ENCODE measurements at places on chromosomes 6 and 20. TPM values are rescaled to one million over a fixed set of nuclear protein-coding genes. Genes with fewer than 3 reads are reported as not detected.

SMIM26 gene
- total RNA-seq, result 129 TPM

DEFB132 gene
- total RNA-seq, result 0.23 TPM

RGS17 gene
- total RNA-seq, result 14.0 TPM

SMOC2 gene
- total RNA-seq, result 31.4 TPM

TAF11 gene
- total RNA-seq, result 42.5 TPM

ENPP4 gene
- total RNA-seq, result 1.6 TPM

LRRN4 gene
- total RNA-seq, result 0.25 TPM

METTL24 gene
- 2.1 TPM for total RNA-seq

TMEM217 gene
- total RNA-seq, result 1.8 TPM

SCRT2 gene
- 0.66 TPM for total RNA-seq

SAPCD1 gene
- 1.3 TPM for total RNA-seq

DNA sequence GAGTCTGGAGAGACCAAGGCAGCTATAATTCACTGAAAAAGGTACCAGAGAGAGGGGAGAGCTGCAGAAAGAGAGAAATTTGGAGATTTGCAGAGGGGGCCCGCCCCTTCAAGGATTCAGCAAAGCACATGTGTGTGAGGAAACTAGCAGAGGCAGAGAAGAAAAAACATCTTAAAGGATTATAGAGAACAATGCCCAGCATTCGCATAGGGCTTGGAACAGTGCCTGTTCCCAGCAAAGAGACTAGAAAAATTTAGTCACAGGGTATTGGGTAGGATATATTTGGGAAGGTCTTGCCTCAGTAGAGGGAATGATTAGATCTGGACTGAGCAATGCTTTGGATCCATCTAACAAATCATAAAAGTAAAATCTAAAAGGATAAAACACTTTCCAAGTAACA is 44.0 kb downstream of the SRPK1 start:
- ATAC-seq, result no peak

- no peak for ATAC-seq
Observed at GRCh38 chr6:169271158-169271876, 17.7 kb upstream of the THBS2 start.

DNA sequence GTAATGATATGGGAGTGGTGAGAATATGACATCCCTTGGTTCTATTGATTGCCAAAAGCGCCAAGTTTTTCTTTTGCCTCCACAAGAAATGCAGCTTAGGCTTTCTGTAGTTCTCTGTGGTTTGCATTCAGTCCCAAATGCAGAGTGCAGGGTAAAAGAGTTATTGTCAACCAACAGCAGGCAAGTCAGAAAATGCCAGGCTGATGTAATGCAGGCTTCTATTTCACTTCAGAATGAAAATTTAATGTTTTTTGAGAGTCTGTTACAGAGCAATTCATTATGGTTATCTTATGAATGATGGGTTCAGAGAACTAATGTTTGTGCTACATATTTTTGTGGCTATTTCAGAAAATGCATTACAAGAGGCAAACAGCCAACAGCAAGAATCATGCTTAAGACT is 293.5 kb downstream of the CENPW start:
- peak; percentile 29 for ATAC-seq

- no peak for ATAC-seq
Observed at GRCh38 chr6:152201120-152201519, 393.6 kb downstream of the ESR1 start.

DNA sequence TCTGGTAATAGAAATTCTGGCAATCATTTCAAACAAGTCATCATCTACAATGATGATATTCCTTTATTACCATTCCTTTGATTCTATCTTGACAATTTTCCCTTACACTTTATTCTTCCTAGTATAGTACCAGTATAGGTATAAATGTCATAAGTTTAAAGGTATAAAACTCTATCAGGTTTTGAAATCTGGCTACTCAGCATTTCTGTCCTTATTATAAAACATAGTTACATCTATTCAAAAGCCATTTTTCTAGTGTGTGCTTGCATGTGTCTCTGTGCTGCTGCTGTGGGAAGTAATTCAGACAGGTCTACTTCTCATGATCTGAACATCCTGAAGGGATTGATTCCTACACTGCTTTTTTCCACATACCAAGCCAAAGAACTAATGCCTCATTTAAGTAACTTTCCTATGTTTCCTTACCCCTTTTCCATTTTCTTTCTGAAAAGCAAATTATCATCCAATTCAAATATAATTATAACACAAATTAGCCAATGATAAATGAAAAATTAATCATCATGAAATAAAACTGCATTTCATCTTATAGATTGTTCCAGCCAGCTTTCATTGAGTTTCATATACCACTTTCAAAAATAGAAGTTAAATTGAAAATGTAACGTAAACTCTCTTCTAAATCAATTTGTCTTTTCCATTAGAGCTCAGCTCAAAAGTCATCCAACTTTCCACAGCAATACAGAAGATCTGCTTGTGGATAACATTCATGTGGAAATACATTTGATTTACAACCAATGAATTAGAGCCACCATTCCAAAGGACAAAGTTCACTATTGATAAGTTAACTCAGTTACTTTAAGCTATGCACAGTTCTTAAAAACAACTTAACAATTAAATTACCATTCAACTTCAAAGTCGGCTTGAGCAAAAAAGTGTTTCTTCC is 35.9 kb downstream of the COL12A1 start:
- no peak for ATAC-seq

DNA sequence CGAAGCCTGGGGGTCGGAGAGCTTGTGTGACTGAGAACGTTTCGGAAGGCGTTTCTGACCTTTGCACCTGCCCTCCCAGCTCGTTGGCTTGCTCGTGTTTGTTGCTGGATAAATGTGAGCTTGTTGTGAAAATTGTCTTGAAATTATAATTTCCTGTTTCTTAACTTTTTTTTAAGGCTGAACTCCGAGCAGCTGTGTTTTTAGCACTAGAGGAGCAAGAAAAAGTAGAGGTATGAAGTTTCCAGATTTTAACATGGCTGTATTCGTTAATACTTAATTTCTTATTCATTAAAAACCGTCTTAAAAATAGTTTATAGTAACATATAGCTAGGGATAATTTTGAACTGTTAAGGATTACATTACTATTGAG is 672 bp downstream of the CEP43 start:
- no peak for ATAC-seq

- ATAC-seq, result no peak
Observed at GRCh38 chr20:58014628-58015315, 213.7 kb downstream of the ANKRD60 start.

DNA sequence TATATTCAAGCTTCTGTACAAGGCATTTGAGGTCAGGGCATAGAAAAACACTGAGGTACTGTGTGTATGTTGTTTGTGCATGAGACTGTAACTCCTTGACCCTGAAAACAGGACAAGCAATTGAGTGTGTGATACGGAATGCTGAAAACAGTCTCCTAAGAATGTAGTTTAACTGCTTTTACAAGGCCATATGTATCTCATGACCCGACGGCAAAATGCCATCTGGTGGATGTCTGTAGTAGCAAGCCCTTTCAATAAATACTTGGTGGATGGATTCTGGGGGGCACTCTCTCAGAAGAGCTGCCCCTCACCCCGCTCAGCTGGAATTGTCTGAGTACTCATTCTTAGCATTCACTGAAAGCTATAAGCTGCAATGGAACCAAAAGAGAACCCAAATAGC is 69.3 kb upstream of the EYS start:
- ATAC-seq, result no peak

DNA sequence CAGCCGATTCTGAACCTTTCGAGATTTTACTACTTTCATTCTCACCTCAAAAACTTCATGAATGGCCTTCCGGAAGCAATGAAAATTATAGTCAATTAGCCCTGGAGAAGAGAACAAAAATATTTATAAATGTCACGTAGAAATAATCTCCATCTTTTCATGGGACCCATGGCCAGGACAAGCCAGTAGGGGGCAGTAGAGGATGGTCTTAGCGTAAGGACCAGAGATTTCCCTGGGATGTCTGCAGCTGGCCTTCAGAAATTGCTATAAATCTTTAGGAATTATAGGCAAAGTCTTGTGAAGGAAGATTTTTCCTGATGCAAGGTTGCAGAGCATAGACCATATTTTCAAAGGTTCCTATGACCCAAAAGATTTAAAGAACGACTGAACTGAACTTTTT is 15.6 kb upstream of the UBE2J1 start:
- ATAC-seq, result peak; percentile 51

- no peak for ATAC-seq
Observed at GRCh38 chr6:79888587-79888986, 58.8 kb downstream of the ELOVL4 start.

GRCh38 chr6:118494091-118494490 is 54.0 kb upstream of the PLN start:
- no peak for ATAC-seq

GRCh38 chr6:105567140-105567539 is 164.3 kb upstream of the PREP start:
- no peak for ATAC-seq

DNA sequence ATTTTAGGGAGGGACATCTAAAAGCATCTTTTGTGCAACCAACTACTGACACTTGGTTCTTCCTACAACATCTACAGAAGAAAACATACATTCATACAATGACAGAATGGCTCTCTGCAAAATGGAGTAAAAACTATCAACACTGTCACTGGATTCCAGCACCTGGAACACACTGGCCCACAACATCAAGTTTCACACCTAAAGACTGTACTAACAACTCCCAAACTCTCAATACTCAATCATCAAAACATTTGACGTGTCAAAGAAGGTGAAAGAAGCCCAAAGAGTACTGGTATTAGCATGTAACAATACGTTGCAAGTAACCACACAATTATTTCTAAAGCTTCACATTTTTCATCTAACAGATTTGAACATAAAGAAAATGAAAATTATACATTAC is 2.1 kb downstream of the CPNE1 start:
- ATAC-seq, result no peak

GRCh38 chr20:48789185-48789668 is 38.6 kb downstream of the PREX1 start:
- ATAC-seq, result no peak

DNA sequence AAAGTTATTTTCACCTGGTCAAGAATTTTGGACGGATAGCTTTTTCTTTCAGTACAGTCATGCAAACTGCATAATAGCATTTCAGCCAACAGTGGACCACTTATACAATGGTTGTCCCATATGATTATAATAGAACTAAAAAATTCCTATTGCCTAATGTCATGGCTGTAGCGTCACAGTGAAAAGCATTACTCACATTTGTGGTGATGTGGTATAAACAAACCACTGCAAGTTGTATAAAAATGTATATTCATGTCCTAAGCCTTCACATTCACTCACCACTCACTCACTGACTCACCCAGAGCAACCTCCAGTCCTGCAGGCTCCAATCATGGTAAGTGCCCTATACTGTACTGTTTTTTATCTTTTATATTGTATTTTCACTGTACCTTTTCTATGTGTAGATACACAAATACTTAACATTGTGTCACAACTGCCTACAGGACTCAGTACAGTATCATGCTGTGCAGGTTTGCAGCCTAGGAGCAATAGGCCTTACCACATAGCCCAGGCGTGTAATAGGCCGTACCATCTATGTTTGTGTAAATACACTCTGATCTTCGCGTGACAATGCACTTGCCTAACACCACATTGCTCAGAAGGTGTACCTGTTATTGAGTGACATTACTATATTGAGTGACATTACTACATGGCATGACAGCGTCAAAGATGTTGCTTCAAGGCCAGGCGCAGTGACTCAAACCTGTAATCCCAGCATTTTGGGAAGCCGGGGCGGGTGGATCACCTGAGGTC is 17.9 kb downstream of the ABHD12 start:
- no peak for ATAC-seq

GRCh38 chr6:53986721-53987521 is 124.3 kb upstream of the MLIP start:
- ATAC-seq, result peak; percentile 91

DNA sequence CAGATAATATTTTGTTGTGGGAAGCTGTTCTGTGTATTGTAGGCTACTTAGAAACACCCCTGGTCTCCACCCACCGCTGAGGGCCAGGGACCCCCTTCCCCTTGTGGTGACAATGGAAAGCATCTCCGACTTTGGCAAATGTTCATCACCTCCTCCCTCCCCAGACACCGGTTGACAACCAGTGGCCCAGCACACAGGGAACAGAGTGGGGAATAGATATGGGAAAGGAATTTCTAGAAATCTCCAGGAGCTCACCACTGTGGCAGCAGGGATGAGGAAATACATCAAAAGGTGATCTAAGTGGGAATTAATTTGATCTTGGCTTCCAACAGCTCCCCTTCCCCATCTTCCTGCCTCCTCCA is 257.3 kb upstream of the FOXQ1 start:
- no peak for ATAC-seq
